ENCODE measurements at places on chromosomes 16 and 17.

- no peak for DNase-seq
Measured at GRCh38 chr16:64012166-64012565, 1109.7 kb downstream of the CDH11 start.

- DNase-seq = no peak
Measured at GRCh38 chr16:30556125-30556473, 2.1 kb downstream of the ZNF764 start.

GRCh38 chr17:56638591-56639051 lies 45.1 kb downstream of the NOG start:
- no peak for DNase-seq

DNA sequence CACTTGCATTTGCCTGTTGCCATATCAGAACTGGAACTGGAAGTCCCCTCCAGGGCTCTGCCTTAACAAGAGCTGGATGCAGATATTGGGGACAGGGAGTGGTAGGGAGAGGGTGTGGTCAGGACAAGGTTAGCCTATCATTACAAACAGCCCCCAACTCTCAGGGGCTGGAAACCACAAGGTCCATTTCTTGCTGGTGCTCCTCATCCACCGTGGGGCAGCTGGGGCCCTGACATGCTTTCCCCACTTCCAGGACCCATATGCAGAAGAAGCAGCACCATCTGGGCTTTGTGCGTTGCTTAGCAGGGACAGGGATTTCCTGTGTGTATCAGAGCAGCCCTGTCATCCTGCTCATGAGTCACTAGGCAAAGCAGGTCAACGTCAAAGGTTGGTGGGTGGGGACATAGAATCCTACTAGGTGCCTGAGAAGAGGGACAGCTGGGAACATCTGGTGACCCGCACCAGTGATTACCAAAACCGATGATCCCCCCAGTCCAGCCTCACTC lies 26.9 kb downstream of the RGS9 start:
- DNase-seq = peak; percentile 76

DNA sequence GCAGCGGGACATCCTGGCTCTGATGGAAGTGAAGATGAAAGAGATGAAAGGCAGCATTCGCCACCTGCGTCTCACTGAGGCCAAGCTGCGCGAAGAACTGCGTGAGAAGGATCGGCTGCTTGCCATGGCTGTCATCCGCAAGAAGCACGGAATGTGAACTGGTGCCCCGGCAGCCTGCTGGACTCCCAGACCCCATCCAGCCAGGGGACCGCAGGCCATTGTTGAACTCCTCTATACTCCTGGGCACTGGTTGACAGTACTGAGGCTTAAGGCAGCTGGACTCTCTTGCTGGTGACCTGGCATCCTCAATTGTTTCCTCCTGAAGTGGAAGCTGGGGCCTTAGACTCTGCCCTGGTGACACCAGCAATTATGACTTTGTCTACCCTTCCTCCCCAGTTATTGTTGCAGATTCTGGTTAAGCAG lies 1.2 kb downstream of the THAP11 start:
- peak; percentile 39 for DNase-seq

GRCh38 chr16:29644338-29644857 lies 18.6 kb upstream of the SPN start:
- no peak for DNase-seq

GRCh38 chr17:556431-556995 lies 158.1 kb downstream of the VPS53 start:
- DNase-seq = no peak

GRCh38 chr16:29743475-29743826 lies 2.3 kb downstream of the C16orf54 start:
- DNase-seq = no peak

DNA sequence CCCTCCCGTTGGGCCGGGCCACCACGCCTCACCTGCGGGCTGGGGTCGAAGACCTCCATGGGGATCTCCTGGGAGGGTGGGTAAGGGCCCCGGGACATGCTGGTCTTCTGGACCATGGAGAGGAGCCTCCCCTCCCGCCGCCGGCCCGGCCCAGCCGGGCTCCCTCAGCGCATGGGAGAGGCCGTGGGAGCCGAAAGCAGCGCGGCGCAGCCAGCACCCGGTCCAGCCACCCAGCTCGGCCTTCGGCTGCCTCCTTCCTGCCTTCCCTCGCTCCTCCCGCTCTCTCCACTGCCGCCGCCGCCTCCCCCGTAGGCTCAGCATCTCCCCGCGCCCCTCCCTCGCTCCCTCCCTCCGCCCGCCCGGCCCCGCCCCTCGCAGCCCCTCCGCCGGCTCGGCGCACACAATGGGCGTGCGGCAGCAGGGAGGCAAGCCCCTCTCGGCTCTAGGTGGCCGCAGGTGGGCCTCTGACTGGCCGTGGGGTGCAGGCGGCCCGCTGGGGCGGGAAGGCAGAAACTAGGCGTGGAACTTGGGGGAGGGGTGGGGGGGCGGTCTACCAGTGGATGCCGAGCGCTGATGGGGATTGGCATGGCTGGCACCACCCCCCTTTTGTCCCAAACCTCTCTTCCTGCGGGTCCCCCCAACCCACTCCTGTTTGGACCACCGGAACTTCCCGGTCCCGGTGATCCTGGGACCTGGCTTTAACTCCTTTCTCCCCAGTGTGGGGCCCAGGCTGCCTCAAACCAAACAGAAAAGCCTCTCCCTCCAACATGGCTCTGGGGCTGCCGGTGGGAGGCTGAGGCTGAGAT lies at the start of gene CACNB1:
Gene CACNB1 (minus strand): TSS at position 290 of the 806 bp plus-strand sequence. CDS start 174 bp downstream, at position 116.
- peak; percentile 76 for DNase-seq

- peak; percentile 43 for DNase-seq
Measured at GRCh38 chr17:74919440-74920305, 3.4 kb downstream of the USH1G start.

GRCh38 chr17:58840820-58841612 lies 85.4 kb downstream of the PPM1E start:
- no peak for DNase-seq

GRCh38 chr17:57636274-57636673 lies 108.8 kb downstream of the CCDC182 start:
- DNase-seq = no peak

GRCh38 chr17:13594310-13594709 lies 7.4 kb downstream of the HS3ST3A1 start:
- DNase-seq = no peak

GRCh38 chr16:86733546-86734254 lies 155.4 kb downstream of the FOXL1 start:
- DNase-seq = no peak

GRCh38 chr16:3276679-3277078 lies 6.6 kb upstream of the ZNF263 start:
- no peak for DNase-seq

DNA sequence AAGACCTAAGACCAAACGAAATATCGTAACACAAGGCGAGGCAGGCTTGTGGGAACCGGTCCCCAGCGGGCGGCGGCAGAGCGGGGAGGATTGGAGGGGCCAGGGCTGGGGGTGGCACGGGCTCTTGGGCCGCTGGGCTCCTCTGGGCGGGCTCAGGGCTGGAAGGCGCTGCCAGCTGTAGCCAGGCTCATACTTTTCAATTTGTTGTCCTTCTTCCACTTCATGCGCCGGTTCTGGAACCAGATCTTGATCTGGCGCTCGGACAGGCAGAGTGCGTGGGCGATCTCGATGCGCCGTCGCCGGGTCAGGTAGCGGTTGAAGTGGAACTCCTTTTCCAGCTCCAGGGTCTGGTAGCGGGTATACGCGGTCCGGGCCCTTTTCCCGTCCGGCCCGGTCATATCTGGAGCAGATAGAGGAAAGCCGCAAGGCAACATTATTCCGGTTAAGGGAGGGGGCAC lies 1.5 kb downstream of the HOXB5 start:
- no peak for DNase-seq

GRCh38 chr16:7088711-7089110 lies 243.9 kb upstream of the RBFOX1 start:
- DNase-seq = no peak

DNA sequence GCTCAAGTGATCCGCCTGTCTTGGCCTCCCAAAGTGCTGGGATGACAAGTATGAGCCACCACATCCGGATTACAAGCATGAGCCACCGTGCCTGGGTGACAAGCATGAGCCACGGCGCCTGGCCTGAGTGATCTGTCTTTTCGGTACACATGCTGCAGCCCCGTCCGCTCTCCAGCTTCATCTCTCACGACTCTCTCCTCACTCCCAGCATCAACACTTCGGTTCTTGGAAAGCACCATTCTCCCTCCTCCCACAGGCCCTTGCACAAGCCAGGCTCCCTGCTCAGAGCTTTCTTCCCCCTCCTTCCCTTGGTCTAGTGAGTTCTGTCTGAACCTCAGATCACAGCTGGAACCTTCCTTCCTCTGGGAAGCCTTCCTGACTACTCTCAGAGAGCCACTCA lies 6.5 kb upstream of the NCBP3 start:
- DNase-seq = no peak

DNA sequence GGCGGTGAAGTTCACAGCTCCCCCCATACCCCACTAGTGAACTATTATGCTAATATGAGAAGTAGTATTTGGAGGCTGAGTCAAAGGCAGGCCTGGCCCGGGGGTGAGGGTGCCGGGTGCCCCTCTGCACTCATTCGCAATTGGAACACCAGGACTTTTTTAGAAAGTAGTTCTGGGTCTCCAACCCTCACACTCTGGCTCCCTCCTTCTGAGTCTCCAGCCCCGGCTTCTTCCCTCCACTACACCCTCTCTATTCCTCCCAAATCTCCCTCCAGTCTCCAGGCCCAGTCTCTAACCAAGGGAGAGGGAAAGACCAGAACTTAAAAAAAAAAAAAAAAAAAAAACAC lies 11.3 kb upstream of the HOXB2 start:
- DNase-seq = no peak

GRCh38 chr16:87715231-87715630 lies 50.6 kb downstream of the KLHDC4 start:
- no peak for DNase-seq

DNA sequence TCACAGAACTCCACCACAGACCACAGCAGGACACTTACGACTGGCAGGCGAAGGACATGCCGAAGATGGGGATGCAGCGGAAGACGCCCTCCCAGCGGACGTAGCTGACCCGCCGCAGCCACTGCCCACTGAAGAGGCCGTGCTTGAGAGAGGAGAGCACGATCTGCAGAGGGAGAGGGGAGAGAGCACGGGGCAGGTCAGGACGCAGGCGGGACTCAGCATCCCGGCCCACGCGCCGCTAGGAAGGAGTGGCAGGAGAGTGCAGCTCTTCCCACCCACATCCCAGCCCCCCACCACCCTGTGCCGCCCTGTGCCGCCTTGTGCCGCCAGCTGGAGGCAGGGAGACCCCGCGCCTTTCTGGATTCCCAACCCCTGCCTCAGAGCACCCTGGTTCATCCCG lies 14.5 kb downstream of the SLC38A10 start:
- DNase-seq = no peak

GRCh38 chr17:39920218-39921210 lies 2.1 kb upstream of the GSDMB start:
- peak; percentile 62 for DNase-seq

DNA sequence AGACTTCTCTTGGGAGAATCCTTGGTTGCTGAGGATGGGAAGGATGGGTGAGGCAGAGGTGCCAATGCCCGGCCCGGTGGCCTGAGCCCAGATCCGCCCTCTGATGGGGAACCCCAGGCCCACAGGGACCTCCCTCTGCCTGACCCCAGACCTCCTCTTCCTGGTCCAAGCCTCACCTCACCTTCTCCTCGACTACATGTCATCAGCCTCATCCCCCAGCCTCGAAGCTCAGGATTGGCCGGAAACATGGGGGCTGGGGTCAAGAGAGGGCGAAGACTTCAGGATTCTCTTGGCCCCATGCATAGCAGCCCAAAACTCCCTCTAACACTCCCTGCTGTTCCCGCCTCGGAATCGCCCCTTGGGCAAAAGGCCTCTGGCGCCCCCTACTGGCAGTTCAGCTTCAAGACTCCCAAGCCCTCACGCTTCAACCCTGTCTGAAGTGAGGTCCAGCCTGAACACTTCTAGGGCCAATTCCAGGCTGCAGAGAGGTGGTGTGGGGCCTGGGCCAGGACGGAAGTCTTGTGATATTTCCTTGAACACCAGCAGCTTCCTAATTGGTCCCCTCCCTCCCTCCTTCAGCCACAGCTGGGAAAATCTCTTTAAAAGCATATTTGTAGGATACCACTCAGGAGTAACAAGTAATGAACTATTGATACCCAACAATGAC lies 47.2 kb downstream of the ARHGAP27 start:
- peak; percentile 86 for DNase-seq

DNA sequence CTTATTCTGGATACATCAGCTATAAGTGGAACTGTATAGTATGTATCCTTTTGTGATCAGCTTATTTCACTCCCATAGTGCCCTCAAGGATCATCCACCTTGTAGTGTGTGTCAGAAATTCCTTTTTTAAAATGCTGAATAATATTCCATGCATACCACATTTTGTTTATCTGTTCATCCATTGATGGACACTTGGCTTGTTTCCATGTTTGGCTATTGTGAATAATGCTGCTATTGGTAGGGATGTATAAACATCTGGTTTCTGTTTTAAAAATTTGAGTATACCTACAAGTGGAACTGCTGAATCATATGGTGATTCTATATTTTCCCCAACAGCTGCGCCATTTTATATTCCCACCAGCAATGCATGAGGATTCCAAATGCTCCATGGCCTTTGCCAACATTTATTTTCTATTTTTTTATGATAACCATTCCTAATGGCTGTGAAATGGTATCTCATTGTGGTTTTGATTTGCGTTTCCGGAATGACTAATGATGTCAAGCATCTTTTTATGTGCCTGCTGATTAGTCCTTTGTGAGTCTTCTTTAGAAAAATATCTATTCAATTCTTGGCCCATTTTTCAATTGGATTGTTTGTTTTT lies 11.6 kb downstream of the RCVRN start:
- no peak for DNase-seq

DNA sequence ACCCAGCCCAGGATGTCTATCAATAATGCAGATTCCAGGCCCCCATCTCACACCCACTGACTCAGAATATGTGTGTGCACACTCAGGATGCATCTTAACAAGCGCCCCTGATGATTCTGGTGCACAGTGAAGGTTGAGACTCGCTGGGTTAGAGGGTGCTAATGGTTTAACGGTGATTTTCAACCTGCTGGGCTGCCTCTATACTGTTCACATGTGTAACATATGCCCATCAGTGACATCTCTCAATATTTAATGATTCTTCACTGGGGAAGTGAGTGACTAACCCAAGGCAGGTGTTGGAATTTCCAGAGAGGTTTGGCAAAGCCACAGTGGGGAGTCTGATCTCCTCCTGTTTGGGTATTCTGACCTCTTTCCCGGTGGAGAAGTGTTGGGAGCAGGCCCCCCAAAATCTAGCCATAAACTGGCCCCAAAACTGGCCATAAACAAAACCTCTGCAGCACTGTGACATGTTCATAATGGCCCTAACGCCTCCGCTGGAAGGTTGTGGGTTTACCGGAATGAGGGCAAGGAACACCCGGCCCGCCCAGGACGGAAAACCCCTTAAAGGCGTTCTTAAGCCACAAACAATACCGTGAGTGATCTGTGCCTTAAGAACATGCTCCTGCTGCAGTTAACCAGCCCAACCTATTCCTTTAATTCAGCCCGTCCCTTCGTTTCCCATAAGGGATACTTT lies 4.1 kb upstream of the DOC2B start:
- DNase-seq = no peak

- peak; percentile 35 for DNase-seq
Measured at GRCh38 chr17:73643001-73643851, 1.0 kb downstream of the SDK2 start.

GRCh38 chr16:23668225-23668624 lies 10.5 kb upstream of the PLK1 start:
- no peak for DNase-seq
